CD4-positive, alpha-beta T cell (primary cell): ENCODE measurements at places on chromosomes 11 and 22.

- DNase-seq: no peak
Observed at GRCh38 chr11:120432056-120433018, 79.2 kb upstream of the GRIK4 start.

- DNase-seq: peak; percentile 43
Observed at GRCh38 chr22:20019661-20020532, 1.0 kb upstream of the TANGO2 start.

DNA sequence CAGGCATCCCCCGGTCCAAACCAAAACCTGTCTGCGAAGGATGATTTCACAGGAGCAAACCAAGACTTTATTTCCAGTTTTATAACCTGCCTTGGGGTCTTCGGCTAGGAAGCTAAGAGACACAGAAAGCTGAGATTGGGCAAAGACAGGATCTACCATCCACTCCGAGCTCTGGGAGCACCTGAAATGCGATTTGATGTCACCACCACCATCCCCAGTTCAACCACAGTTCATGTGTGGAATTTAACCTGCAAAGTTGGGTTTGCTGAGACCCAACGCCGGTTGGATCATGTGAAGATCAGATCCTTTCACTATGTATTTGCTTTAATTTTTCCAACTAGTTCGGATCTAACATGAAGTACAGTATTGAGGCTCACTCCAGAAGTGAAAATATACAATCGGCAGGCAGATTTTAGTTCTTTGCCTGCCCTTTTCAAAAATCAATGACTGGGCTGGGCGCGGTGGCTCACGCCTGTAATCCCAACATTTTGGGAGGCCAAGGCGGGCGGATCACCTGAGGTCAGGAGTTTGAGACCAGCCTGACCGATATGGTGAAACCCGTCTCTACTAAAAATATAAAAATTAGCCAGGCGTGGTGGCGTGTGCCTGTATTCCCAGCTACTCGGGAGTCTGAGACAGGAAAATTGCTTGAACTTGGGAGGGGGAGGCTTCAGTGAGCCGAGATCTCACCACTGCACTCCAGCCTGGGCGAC, 1.4 kb upstream of the C11orf24 start:
- DNase-seq: no peak

- DNase-seq: no peak
Observed at GRCh38 chr22:40641269-40641668, 4.8 kb upstream of the MRTFA start.

DNA sequence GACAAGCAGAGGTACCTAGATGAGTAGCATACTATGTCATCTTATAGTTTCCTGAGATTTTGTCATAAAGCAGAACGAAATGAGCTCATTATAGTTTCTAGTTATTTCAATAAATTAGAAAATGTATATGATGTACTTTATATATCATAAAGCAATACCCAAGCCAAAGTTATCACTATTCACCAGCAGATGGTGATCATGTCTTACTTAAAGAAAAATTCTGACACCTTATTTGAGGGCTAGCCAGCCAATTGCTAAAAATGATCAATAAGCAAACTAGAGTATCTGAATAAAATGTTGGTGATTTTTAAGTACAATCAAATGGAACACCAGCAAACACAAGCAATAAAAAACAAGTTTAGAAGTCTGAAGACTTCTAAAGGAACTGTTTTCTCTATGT, 44.1 kb downstream of the RSF1 start:
- no peak for DNase-seq

DNA sequence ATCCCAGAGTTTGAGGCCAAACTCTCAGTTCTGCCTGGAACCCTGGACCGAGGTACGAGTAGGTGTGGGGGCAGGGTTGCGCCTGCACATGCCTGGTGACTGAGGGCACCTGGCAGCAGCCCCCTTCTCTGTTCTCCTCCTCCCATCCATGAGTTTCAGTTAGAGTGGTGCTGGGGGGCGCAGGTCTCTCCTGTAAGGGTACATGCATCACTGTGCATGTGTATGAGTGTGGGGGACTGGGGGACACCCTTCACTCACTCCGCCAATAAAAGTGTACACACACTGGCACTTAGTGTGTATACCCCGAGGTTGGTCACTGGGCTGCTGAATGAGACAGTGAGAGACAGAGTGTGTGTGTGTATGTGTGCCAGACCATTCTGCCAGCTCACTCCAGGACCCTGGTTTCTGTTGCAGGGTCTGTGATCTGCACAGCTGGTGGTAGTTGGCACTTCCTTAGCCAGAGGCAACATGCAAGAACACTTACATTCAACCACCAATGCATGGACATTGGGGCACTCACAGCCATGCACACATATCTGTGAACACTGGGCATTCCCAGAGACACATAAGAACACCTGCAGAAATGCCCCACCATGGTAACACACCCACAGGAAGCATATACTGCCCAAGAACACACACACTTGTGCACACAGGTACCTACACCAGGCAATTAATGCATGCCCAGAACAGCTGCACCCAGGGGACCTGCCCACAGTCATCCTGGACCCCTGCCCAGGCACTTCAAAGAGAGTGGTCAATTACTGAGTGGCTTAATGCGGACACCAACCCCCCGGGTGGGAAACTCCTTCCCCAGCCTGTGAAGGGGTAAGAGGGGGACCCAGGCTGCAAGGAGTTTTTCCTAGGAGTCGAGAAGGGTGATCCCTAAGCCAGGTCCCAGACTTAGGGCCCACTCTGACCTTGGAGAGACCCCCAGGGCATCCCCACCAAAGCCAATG, 1.2 kb upstream of the NRXN2 start:
- no peak for DNase-seq

GRCh38 chr11:44446366-44446762, 119.1 kb upstream of the CD82 start:
- DNase-seq: no peak
